Brain microvascular endothelial cell (primary cell): ENCODE measurements at places on chromosomes 7 and 10.

DNA sequence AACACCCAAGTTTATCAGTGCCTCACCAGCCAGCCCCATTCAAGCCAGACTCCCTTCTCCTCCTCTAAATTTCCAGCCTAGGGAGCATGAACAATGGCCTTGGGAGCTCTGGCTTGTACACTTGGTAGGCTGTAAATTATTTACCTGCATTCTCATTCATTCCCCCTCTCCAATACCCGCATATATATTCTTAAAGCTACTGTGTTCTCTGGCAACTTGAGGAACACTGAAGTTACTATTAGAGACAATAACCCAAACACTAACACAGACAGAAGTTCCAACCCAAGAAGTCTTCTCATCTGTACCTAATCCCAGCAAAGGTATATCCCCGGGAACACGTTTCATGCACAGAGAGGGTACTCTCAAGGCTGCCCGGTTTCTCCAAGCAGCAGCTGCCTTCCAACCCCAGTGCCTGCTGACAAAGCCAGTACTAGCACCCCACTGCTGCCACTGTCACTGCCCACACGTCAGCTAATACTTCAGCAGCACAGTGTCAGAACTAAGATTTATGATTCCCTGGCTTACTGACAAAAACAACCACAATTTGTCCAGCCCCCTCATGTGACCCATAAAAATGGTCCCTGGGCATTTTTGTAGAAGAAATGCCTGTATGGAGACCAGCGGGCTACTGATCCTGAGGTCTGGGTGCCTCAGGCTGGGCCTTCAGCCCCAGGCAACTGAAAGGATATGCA is 3.1 kb downstream of the WDR91 start:
- no peak for DNase-seq

DNA sequence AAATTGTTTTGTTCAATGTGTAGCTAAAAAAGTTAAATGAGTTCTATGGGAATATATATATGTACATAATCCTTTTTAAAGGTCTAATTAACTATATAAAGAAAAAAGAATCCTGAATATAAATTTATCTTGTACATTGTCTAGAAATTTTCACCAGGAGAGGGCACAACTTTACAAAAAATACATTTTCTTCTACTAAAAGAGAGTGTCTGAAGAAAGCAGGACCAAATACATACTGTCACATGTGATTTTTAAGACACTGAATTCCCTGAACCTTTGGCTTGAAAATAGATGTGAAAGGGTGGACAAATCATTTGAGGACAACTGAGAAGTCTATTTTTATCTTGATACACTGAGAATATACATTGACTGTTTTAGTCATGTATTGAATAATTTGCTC is 204.3 kb downstream of the DGKB start:
- DNase-seq = no peak

- DNase-seq = no peak
These were observed 73.6 kb downstream of the COL26A1 start for GRCh38 chr7:101436221-101436735.

DNA sequence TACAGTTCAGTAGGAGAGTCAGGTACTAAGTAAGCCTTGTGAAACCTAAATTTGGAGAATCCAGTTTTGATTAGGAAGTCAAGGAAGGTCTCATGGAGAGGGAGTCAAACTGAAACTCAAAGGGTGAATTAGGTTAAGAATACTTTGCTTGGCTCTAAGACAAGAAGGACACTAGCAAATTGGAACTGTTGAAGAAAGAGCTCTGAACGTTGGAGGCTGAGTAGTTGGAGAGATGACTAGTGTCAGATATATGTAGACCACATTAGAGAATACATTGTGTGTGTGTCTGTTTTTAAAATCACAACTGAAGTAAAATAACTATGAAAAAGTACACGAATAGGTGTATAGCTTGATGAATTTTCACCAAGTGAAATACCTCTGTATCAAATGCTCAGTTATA is 6.3 kb downstream of the VPS26A start:
- DNase-seq = no peak

DNA sequence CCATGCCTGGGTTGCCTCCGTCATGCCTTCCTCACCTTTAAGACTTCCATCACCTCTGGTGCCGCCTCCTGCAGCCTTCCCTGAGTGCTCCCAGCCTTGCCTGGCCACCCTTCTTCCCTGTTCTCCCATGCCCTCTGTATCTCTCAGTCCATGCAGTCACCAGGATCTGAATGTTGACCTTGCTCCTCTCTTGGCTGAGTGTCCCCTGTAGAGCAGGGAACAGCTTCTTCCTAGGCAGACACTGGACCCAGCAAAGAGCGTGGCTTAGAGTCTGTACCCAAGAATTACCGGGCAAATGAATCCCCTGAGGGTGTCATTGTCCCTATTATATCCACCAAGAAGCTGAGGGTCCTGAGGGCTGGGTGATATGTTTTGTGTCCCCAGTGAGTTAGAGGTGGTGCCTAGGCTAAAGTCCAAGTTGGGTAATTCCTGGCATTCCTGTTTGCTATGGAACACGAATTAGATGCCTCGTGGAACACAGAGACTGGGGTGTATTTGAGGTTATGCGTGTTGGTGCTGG is 505.6 kb downstream of the RPS24 start:
- DNase-seq = no peak
